ENCODE measurements at places on chromosomes 1 and 21.

DNA sequence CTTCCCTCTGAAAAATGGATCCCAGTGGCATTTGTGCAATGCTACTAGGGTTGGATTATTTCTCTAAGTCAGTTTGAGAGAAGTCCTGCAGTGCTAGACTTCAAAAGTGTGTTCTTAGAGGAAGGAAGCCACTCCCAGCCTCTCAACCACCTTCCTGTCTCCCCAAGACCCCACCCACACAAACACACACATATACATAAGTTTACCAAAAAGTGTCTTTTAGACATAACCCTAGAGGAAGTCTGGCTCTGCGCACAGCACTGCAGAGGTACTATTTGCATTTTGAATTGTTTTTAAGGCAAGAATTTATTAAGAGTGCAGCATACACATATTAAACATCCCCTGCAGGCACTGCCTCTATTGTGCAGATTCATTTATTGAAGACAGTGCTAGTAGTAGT lies 127.3 kb downstream of the HHIPL2 start:
- DNase-seq = no peak

DNA sequence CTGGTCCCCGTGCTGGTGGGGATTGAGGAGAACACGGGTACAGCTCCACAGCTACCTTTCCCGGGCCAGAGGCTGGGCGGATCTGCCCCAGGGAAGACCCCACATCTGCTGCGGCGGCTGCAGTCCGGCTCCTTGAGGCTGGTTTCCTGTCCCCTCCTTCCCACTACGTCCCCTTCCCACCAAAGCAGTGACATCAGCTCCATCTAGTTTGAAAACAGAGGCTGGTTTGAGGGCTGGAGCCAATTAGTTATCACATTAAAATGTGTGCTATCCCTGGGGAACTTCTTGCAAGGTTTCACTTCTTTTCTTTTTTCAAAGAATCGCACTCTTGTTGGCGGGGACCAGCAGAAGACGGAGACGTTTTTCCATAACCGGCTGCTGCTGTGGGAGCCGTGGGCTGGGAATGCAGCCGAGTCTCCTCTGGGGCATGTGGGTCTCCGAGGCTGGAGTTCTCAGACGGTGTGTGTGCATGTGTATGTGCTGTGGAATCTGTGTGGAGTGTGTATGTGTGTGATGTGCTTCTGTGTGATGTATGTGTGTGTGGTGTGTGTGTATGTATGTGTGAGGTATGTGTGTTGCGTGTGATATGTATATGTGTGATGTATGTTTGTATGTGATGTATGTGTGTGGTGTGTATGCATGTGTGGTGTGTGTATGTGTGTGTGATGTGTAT lies 8.9 kb upstream of the PCBP3 start:
- DNase-seq = no peak

GRCh38 chr1:112000048-112000447 lies 10.6 kb upstream of the KCND3 start:
- no peak for DNase-seq

- DNase-seq = no peak
These were observed 66.5 kb downstream of the PLXNA2 start for GRCh38 chr1:208177656-208178055.

DNA sequence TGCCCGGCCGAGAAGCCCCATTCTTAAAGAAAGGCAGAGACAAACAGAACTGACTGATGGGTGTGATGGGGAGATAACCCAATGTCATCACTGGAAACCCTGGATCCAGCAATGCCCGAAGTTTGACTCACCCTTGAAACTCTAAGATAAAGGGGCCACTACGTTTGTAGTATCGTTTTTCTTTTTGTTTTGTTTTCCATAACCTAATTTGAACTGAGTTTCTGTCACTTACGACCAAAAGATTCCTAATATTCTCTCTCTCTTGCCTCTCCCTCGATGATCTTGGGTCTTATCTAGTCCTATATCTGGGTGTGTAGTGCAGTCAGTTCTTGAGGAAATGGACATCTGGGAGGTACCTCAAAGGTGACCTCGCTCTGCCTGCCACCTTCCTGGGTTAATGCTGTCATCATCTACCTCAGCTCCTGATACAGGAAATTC lies 57.8 kb upstream of the ID3 start:
- no peak for DNase-seq

Measured in NCI-H2171 (cell line).